Fibroblast of skin of back (primary cell): ENCODE measurements at places on chromosomes 2 and 18.

- no peak for DNase-seq
Measured at GRCh38 chr2:550860-551567, 126.2 kb downstream of the TMEM18 start.

- no peak for DNase-seq
Measured at GRCh38 chr2:222731201-222731621, 59.8 kb downstream of the MOGAT1 start.

DNA sequence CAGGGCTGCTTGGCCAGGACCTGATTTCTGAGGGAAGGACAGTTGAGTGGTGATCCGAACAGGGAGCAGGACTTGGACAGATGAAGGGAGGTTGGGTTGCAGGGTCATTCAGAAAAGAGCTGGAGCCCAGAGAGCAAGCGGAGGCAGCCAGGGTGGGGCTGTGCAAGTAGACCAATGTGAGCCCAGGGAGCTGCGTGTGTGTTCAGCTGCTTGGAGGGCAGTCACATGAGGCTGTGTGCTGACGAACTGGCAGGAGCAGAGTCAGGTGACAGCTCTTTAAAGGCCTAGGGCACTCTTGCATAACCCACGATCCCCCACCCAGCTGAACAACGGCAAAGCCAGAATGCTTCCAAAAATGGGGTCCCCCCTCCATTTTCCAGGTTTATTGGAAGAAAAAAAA, 4.6 kb upstream of the MLPH start:
- no peak for DNase-seq

- DNase-seq = peak; percentile 49
Measured at GRCh38 chr2:27920148-27920885, 29.8 kb downstream of the BABAM2 start.

DNA sequence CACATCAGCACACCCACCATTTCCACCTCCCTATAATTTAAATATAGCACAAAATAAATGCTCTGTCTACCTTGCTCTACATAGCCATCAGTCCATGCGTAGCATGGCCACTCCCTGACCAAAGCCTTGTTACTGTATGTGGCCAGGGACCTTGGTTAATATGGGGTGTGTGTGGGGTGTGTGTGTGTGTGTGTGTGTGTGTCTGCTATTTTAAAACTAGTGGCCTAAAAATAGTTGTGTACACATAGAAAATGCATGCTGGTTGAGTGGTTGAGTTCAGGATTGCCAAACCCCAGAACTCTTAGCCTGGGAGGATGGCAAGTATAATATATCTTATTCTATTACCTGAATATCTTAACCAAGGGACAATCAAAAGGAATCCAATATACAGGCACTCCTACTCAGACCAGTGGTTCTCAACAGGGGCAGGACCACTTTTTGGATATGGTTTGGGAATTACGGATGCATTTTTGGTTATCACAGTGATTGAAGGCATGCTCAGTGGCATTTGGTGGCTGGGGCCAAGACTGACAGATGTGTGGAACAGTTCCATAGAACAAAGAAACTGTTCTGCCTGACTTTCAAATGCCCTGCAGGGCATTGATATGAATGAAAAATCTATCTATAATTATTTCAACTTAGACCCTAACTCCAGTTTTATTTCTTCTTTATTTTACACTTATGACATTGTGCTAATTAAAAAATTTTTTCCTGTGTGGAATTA, 72.3 kb upstream of the PSME4 start:
- no peak for DNase-seq

DNA sequence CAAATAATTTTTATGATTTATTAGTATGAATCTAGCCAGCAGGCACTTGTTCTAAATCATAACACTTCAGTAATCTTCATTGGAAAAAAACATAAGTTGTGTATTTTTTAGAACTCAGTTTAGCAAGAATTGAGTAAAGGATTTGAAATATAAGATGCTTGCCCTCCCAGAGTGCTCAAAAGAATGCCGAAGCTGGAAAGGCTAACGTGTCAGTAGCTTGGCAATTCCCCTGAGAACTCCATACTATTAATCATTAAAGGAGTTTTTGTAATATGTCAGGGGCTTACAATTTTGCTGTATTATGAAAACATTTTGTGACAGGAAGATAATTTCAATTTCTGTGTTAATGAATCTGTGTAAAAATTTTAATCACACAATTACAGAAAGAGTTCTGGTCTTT, 122.7 kb downstream of the GULP1 start:
- DNase-seq = peak; percentile 75

GRCh38 chr2:212402316-212402715, 136.3 kb downstream of the ERBB4 start:
- DNase-seq = no peak

- DNase-seq = peak; percentile 53
Measured at GRCh38 chr2:128315829-128316776, 2.6 kb downstream of the HS6ST1 start.

- DNase-seq = no peak
Measured at GRCh38 chr2:20596973-20597859, 53.7 kb downstream of the HS1BP3 start.

- DNase-seq = no peak
Measured at GRCh38 chr2:62309465-62310091, 113.7 kb downstream of the B3GNT2 start.

- no peak for DNase-seq
Measured at GRCh38 chr2:68280796-68281195, 28.5 kb upstream of the PPP3R1 start.

DNA sequence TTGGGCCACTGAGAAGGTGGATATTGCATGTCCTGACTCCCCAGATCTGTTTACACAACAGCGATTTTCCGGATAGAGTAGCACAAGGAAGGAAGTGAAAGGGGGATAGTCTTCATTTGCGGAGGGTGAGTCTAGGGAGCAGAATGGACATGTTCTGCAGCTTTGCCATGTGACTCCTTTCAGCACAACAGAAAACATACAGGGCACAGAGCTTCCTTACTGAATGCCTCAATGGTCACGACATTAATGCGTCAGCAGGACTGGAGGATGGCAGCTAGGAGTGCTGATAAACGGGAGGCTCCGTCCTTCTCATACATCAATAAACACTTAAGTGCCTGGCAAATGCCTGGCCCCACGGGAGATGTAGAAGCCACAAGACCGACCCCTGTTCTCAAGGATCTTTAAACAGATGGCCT, 163.0 kb downstream of the FAM210A start:
- no peak for DNase-seq

DNA sequence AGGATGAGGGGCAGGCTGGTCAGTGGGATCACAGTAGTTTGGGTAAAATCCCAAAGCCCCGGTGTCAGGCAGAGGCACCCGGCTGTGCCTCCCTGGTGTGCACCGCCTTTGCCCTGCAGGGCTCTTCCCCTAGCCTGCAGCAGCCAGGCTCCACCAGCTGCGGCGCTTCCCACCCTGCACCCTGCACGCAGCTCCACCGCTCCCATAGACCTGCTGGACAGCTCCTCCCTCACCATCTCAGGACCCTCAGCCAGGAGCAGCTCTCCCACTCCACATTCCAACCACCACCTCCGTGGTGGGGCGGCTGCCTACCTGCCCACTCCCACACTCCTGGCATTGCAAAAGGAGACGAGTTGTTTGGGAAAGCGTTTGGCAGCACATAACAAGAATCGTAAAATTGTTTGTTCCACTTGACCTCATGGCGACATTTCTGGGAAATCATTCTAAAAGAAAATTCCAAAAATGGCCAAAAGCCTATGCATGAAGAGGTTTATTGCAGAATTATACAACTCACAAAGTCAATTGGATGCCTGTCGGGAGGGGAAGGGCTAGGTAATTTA, 287.4 kb upstream of the HDAC4 start:
- DNase-seq = no peak

DNA sequence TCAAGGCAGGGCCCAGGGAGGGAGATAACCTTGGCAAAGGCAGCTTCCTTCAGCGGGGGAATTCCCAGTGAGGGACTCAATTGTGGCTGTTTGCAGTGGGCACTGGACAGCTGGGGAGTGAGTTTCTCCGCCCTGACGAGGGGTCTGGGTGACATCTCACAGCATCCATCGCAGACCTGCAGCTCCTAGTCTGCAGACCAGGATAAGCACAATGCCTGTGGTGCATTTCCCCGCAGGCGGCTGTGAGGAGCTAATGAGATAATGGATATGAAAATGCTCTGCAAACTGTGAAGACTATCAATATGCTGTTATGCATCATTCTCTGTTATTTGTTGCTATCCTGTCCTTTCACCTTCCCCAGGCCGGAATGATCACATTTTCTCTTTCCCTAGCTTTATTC, 30.0 kb upstream of the CYP1B1 start:
- no peak for DNase-seq
